ENCODE measurements at places on chromosomes 12 and 14.
A peak's percentile ranks its signal among the peaks of the same experiment; 100 is the strongest.

- peak; percentile 81 for DNase-seq
Measured at GRCh38 chr12:25518512-25518911, 34.6 kb downstream of the LMNTD1 start.

- no peak for DNase-seq
Measured at GRCh38 chr12:107296681-107297089, 203.3 kb upstream of the CRY1 start.

- DNase-seq, result no peak
Measured at GRCh38 chr12:40515041-40515816, 177.0 kb upstream of the CNTN1 start.

- no peak for DNase-seq
Measured at GRCh38 chr14:76977793-76978720, 50.5 kb downstream of the IRF2BPL start.

GRCh38 chr12:34303091-34303870 is 281.0 kb downstream of the ALG10 start:
- no peak for DNase-seq

DNA sequence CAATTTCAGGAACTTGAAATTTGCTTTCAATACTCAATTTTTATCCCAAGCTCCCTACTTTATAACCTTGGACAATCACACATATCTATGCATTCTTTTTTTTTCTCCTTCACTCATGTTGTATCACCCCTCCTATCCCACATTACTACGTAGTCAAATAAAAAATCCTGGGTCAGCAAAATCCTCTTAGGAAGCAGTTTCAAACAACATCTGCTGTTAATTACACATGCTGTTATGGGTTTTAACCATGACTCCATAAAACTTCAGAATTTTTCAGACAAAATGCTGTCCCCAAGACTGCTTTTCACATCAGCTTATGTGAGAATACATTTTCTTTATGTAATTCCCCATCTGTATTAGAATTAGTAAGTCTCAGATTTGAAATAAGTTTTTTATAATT is 61.7 kb downstream of the LRFN5 start:
- peak; percentile 12 for DNase-seq

DNA sequence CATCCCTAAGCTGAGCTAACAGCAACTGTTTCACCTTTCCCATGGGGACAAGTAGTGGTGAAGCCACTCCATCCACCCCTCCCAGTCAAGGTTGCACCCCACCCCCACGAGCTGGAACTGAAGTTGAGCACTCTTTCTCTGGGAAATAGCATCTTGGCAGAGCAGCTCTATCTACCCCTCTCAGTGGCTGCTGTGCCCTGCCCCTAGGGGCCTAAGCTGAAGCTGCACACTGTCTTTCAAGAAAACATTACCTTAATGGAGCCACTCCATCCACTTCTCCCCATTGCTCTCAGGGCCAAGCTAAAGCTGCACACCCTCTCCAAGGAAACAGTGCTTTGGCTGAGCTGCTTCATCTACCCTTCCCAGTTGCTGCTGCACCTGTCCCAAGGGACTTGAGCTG is 170.6 kb upstream of the CCDC196 start:
- no peak for DNase-seq

Data from HFF-Myc (cell line).